ENCODE measurements at places on chromosomes 2 and 18. TPM values are rescaled to one million over a fixed set of nuclear protein-coding genes. Genes with fewer than 3 reads are reported as not detected.
A peak's percentile ranks its signal among the peaks of the same experiment; 100 is the strongest.

The CDH2 gene
- 234 TPM for total RNA-seq

The TCF4 gene
- total RNA-seq, result 82.5 TPM

The OBSL1 gene
- 123 TPM for total RNA-seq

DNA sequence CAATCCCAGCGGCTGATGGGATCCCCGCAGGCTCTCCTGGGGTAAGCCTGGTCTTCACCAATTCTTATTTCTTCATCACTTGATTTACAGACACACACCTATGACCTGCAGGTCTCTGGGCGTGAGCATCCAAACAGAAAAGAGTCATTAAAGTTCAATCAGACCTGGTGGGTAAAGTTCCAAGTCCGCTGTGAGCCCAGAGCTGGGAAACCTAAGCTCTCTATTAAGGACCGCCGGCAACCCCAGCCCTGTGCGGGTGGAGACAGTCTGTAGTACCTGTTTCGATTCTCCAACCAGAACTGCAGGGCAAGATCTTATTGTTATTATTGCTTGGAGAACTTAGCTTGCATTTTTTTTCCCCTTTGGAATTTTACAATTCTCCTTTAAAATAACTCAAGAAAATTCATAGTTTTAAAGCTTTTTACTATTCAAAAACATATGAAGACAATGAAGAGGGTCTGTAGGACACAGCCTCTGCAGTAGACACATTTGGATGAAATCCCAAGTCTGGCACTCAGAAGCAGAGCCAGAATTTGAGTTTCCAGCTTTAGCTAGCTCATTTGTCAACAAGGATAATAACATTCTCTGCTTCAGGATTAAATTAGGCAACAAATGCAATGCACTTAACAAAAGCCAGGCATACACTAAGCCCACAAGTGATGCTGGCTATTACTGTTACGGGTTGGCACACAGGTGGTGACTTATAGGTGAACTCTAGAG is 376.4 kb downstream of the INSIG2 start:
- DNase-seq, result no peak

- DNase-seq, result no peak
These were observed 75.4 kb downstream of the NCKAP5 start for GRCh38 chr2:133492719-133493380.

GRCh38 chr2:21310493-21310892 is 186.7 kb downstream of the TDRD15 start:
- no peak for DNase-seq

The GDF7 gene
- 0.36 TPM for total RNA-seq

DNA sequence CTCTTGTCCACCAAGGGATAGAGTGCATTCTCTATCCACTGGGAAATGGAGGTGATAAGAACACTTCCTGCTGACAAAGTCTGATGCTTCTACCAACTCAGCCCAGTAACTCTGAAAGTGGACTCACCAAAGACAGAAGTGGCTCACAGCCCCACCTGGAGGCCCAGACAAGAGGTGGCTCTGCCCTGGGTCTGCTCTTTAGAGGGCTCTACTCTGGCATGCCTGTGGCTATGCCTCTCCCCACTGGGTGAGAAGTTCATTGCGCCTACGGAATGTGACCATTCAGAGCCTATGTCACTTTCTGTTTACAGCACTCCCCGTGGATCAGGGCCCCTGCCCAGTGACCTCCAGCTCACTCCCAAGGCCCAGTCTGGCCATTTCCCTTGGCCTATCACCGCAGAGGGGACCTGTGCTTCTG is 13.5 kb upstream of the XDH start:
- DNase-seq, result no peak

DNA sequence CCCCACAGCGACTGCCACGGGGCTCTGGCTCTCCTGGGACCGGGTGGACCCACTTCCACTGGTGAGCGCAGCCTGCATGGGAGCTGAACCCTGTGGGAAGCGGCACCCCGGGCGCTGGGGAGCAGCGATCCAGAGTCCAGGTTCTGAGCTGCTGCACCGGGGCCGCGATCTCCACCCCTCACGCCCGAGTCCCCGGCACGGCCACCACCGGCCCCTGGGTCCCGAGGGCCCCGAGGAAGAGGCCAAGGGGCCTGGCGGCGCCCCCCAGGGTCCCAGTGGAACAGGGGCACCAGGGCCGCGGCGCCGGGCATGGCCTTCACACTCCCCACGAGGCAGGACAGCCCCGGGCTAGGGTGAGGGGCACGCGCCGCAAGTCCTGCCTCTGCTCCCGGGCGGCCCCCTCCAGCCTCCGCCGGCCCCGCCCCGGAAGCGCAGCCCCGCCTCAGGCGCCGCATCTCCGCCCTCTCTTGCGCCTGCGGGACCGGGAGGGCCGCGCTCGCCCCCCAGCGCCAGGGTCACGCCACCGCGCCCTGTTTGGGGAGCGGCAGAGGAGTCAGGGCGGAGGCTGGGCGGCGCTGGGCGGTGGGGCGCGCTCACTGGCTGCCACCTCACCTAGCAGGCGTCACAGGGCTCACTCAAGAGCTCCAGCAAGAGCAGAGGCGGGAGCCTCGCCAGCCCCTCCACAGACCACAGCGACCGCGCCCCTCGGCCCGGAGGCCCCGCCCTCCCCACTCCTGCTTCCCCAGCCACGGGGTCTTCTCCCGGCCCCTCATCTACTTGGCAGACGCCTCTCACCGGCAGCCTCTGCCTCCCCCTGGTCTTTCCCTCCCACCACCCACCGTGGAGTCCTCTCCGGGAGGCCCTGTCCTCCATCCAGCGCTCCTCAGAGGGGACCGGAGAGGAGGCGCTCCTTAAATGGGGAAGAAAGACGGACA is 26.8 kb downstream of the THAP4 start:
- DNase-seq, result peak; percentile 77

GRCh38 chr2:3956406-3956805 is 253.0 kb downstream of the DCDC2C start:
- DNase-seq, result no peak

The CRYBA2 gene
- not detected for total RNA-seq

The PLA2R1 gene
- 0.09 TPM for total RNA-seq

The PSTPIP2 gene
- 7.1 TPM for total RNA-seq

GRCh38 chr2:10330700-10331026 is 28.0 kb downstream of the HPCAL1 start:
- no peak for DNase-seq

The FMNL2 gene
- 54.9 TPM for total RNA-seq

The PLGLB1 gene
- 4.6 TPM for total RNA-seq
